Cardiac ventricle fibroblast (primary cell): ENCODE measurements at places on chromosomes 4 and X. TPM values are rescaled to one million over a fixed set of nuclear protein-coding genes. Genes with fewer than 3 reads are reported as not detected.

The TRAM1L1 gene
- total RNA-seq = 0.12 and 1.3 TPM in 2 replicates

The RGN gene
- 0.12 and 0.15 TPM in 2 replicates for total RNA-seq

The TMEM271 gene
- total RNA-seq = not detected in 2 replicates

The RPL9 gene
- 3,269 and 4,373 TPM in 2 replicates for total RNA-seq

The MCTS1 gene
- 40.4 and 41.1 TPM in 2 replicates for total RNA-seq
